Stimulated activated CD8-positive, alpha-beta memory T cell treated with anti-CD3 and anti-CD28 coated beads, Interleukin-2, amount 100 ng/mL, for 1 hour (primary cell): ENCODE measurements at places on chromosomes 7 and 10.
A peak's percentile ranks its signal among the peaks of the same experiment; 100 is the strongest.

DNA sequence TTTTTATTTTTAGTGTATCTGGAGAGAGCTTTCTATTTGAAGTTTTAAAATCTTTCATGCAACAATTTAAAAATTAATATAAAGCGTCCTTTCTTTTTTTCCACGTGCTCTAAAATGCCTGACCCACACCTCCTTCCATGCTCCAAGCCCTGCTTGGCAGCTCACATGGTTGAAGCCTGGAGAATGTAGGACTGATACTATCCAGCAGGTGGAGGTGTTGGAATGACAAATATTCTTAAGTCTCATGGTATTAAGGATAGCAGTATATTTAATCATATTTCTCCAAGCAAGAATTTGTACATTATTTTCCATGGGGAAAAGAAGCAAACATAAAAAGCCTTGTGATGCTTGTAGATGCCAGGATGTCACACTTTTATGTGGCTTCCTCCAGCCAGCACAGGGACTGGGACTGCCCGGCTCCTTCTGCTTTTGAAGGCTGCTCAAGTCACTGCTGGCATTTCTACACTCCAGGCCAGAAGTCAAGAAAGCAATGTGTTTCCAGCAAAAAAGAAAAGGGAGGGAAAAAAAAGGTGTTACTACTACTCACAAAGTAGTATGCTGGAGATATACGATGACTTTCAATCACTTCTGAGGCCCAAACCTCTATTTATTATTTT lies 49.7 kb downstream of the BZW2 start:
- DNase-seq, result no peak

DNA sequence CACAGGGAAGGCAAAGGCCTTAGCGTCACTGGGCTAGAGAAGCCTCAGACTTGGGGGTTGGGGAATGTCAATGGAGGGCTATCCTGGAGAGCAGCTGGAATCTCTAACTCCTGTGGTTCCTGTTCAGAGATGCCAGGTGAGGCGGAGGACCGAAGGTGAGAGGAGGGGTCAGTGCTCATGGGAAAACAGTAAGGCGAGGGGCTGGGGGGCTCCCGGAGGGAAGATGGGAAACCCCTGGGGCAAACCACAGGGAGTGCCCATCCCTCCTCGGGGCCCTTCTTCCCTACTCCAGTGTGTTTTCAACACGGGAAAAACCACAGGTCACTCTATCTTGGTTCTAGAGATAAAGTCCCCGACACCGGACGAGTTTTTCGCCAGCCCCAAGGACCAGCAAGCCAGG lies 3.3 kb downstream of the LRCH4 start:
- no peak for DNase-seq

DNA sequence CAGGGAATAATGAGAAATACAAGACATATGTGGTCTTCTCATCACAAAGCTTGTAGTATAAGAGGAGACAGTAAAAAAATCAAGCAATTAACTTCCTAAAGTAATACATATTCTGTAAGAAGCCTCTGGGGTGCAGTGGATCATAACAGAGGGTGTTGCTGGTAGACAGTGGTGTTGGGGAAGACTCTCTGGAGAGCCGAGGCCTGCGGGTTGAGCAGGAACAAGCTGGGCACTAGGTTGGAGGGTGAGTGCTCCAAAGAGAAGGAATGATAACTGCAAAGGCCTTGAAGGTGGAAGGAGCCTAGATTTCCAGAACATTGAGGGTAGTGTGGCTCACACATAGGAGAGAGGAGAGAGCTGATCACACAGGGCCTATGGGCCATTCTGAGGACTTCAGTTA lies 1.5 kb downstream of the GIMAP4 start:
- no peak for DNase-seq

DNA sequence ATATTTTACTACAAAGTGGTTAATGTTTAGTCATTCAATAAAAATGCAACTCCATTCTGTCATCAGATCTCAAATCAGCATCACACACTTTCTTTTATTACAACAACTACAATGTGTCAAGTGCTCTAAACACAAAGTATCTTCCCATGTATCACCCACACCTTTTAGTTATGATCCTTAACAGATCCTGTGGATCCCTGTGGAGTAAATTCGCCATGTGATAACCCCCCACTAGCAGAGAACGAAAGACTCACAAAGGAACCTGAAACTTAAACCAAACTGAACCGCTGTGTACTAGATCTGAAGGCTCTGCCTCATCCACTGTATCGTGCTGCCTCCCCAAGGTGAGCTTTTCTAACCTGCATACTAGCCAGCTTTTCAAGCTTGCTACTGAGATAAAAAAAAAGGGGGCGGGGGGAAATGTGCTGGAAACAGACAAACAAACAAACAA lies 1.7 kb downstream of the DPY19L1 start:
- DNase-seq, result peak; percentile 4

GRCh38 chr7:82742163-82742562 lies 298.6 kb upstream of the CACNA2D1 start:
- DNase-seq, result no peak

DNA sequence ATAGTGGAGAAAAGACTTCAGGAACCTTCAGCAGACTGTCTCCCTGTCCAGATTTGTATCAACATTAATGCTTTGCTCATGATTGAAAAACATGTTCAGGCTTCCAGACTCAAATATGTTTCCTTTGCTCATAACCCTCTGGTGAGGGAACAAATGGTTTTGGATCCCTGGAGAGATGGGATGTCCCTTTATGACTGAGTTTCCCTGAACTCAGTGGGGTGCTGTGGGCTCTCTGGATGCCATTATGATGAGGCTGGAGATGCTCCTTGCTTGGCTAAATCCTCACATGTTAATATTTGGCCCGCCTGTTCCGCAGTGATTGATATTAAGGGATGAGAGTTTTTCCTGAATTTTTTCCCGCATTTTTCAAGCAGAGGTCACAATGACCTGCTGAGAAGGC lies 749.4 kb downstream of the SUGCT start:
- no peak for DNase-seq

- DNase-seq, result no peak
These were observed 46.7 kb downstream of the TFAM start for GRCh38 chr10:58431903-58432302.

DNA sequence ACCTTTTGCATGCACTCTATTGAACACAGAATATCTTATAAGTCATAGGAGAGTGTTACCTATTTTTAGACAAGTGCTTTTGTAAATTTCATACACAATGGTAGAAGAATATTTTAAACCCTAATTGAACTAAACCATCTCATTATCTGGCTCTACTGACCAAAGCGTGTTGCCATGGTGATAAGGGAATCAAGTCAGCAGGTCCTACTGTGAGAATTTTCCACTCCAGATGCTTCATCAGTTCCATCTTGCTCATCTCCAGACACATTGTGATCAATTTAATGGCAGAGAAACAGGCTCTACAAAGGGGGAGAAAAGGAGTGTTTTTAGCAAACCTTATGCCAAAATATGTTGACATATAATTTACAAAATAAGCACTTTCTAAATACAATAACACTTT lies 621.9 kb upstream of the GHITM start:
- DNase-seq, result no peak

DNA sequence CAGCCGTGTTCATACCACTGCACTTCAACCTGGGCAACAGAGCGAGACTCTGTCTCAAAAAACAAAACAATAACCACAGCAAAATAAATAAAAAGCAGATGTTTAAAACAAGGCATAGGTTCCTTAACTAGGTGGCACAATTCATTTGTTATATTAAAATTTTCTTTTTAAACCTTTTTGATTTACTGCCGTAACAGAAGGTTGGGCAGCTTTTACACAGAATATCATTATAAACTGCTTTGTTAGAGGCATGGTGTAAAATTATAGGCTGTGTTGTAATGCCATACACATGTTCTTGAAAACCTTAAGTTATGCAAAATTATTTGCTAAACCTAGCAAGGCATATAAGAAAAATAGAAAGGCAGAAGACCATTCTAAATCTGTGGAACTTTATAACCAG lies 84.4 kb downstream of the MKLN1 start:
- DNase-seq, result no peak

- DNase-seq, result no peak
These were observed 51.9 kb upstream of the SKAP2 start for GRCh38 chr7:26916336-26916735.

- no peak for DNase-seq
These were observed 115.8 kb downstream of the HTR7 start for GRCh38 chr10:90741926-90742565.
